ENCODE measurements at places on chromosomes 5 and 9. TPM values are rescaled to one million over a fixed set of nuclear protein-coding genes. Genes with fewer than 3 reads are reported as not detected.
A peak's percentile ranks its signal among the peaks of the same experiment; 100 is the strongest.

The HABP4 gene
- total RNA-seq: 7.5 TPM

GRCh38 chr5:63727583-63727982 is 234.7 kb downstream of the HTR1A start:
- no peak overlapping the region for H3K4me3 ChIP-seq
- H3K27me3 ChIP-seq: no peaks in the 10 kb centered on the region
- H3K27ac ChIP-seq: no peak overlapping the region
- DNase-seq: no peak

DNA sequence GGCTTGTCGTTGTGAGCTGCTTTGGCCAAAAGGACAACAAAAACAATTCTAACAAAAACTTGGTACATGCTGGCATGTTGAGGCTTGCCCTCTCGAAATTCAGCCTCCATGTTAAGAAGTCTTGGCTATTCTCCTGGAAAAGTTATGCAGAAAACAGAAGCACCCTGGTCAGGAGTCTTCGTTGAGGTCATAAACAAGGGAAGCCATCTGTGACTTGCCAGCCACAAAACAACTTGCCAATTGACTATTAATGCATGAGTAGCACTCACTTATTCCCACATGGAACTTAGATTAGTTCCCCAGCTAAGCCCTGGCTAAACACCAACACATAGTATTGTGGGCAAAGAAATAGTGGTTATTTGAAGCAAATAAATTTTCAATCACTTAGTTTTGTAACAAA is 521.0 kb upstream of the CHD1 start:
- H3K4me1 ChIP-seq: no peaks in the 10 kb centered on the region
- no peaks in the 10 kb centered on the region for H3K36me3 ChIP-seq
- no peak overlapping the region for H3K27ac ChIP-seq
- no peak overlapping the region for H3K4me3 ChIP-seq

GRCh38 chr9:81737871-81738507 is 48.6 kb upstream of the TLE1 start:
- H3K36me3 ChIP-seq: no peaks in the 10 kb centered on the region
- no peak overlapping the region for H3K27ac ChIP-seq
- no peak for DNase-seq
- H3K27me3 ChIP-seq: no peaks in the 10 kb centered on the region
- no peak overlapping the region for H3K4me3 ChIP-seq

The ZNF366 gene
- 23.3 TPM for total RNA-seq

The PSD2 gene
- 0.15 TPM for total RNA-seq

The SOWAHA gene
- total RNA-seq: not detected

DNA sequence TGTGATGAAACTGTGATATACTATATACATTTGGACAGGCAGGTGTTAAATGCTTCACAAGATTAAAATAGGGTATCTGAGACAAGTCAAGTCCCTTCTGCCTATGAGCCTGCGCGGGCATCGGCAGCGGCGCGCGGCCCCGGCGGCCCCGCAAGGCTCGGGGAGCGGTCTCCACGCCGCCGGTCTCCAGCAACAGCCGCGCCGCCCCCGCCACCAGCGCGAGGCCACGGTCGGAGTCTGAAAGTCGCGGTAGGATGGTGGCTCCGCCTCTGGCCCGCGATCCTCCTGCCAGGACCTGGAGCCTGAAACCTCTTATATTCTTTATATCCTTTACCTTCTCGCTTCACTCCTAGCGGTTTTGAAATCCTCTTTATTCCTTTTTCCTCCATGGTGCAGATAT is 99.4 kb downstream of the INSL6 start:
- no peak for DNase-seq
- peaks cover 24% of the 10 kb centered on the region for H3K36me3 ChIP-seq
- no peak overlapping the region for H3K27ac ChIP-seq
- H3K4me3 ChIP-seq: no peak overlapping the region
- H3K27me3 ChIP-seq: no peaks in the 10 kb centered on the region

- H3K27me3 ChIP-seq: peaks cover 16% of the 10 kb centered on the region
- no peak for DNase-seq
- H3K4me3 ChIP-seq: peak overlapping the region; percentile 99
- H3K4me1 ChIP-seq: peaks cover 47% of the 10 kb centered on the region
These were observed 2.7 kb downstream of the RPL37 start for GRCh38 chr5:40832345-40832744.

The CEL gene
- total RNA-seq: 4.2 TPM

DNA sequence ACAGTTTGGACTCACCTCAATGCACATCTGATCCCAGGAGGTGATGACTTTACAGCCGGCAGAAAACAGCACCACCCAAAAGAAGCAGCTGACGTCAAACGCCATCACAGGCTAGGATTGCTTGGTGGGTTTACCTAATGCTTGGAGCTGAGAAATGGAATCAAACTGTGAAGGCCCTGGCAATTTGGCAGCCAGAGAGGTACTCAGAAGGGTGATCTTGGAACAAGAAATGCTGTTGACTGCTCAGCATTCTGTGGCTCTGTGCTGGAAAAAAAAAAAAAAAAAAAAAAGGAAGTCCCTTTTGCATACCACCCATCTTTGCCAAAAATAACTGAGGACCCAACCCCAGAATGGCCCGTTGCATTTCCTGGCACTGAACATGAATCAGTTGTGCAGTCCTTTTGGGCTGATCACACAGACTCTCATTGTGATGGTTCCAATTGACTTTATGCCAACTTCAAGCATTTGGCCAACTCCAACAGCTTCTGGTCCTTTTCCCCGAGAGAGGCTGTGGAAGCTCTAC is at the start of gene CD180:
TSS of gene CD180 (minus strand) at position 263 of the 523 bp plus-strand sequence. CDS start at position 105, 158 bp downstream.
- peaks cover 1% of the 10 kb centered on the region for H3K27me3 ChIP-seq
- no peaks in the 10 kb centered on the region for H3K36me3 ChIP-seq
- H3K4me1 ChIP-seq: no peaks in the 10 kb centered on the region
- H3K4me3 ChIP-seq: no peak within 1 kb of the TSS
- no peak within 1 kb of the TSS for H3K27ac ChIP-seq

- no peak overlapping the region for H3K4me3 ChIP-seq
- DNase-seq: no peak
- H3K4me1 ChIP-seq: peaks cover 8% of the 10 kb centered on the region
- H3K27ac ChIP-seq: no peak overlapping the region
- peaks cover 4% of the 10 kb centered on the region for H3K36me3 ChIP-seq
These were observed 6.8 kb upstream of the IRX4 start for GRCh38 chr5:1889321-1890065.

The CDKN2B gene
- total RNA-seq: 1.8 TPM

DNA sequence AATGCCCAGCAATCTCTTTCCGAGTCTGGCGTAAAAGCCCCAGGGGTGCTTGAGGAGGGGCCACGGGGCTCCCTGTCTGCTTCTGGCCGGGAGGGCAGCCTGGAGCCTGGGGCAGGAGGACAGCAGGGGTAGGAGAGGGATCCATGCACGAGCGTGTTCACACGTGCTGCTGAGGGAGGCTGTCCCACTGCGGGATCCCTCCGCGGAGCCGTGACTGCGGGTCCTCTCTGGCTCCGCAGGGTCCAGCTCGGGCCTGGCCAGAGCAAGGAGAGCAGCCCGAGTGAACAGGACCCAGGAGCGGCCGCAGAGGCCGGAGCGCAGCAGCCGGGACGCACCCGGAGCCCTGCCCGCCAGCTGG is 78.4 kb downstream of the ZNF354C start:
- peaks cover 4% of the 10 kb centered on the region for H3K27me3 ChIP-seq
- H3K4me1 ChIP-seq: peaks cover 20% of the 10 kb centered on the region
- no peak overlapping the region for H3K27ac ChIP-seq
- DNase-seq: no peak
- H3K4me3 ChIP-seq: no peak overlapping the region

The PCA3 gene
- 0.62 TPM for total RNA-seq

GRCh38 chr9:97529363-97530076 is 28.1 kb downstream of the TMOD1 start:
- no peak overlapping the region for H3K27ac ChIP-seq
- no peaks in the 10 kb centered on the region for H3K36me3 ChIP-seq
- no peak for DNase-seq

The ST8SIA4 gene
- 30.3 TPM for total RNA-seq

GRCh38 chr5:23257656-23258055 is 249.8 kb upstream of the PRDM9 start:
- H3K4me3 ChIP-seq: no peak overlapping the region
- DNase-seq: no peak
- no peaks in the 10 kb centered on the region for H3K4me1 ChIP-seq
- no peak overlapping the region for H3K27ac ChIP-seq
- no peaks in the 10 kb centered on the region for H3K27me3 ChIP-seq

The ARID3C gene
- total RNA-seq: not detected

The AQP7 gene
- 0.64 TPM for total RNA-seq

GRCh38 chr9:124863371-124863871 is 1.5 kb downstream of the ARPC5L start:
- peaks cover 10% of the 10 kb centered on the region for H3K36me3 ChIP-seq
- H3K27ac ChIP-seq: no peak overlapping the region
- no peak for DNase-seq
- H3K27me3 ChIP-seq: peaks cover 4% of the 10 kb centered on the region
- peak overlapping the region; percentile 22 for H3K4me3 ChIP-seq

The LURAP1L gene
- 0.51 TPM for total RNA-seq

- DNase-seq: no peak
- peaks cover 15% of the 10 kb centered on the region for H3K27me3 ChIP-seq
- H3K27ac ChIP-seq: no peak overlapping the region
- no peak overlapping the region for H3K4me3 ChIP-seq
These were observed 187.6 kb downstream of the DAB2IP start for GRCh38 chr9:121838746-121839669.

DNA sequence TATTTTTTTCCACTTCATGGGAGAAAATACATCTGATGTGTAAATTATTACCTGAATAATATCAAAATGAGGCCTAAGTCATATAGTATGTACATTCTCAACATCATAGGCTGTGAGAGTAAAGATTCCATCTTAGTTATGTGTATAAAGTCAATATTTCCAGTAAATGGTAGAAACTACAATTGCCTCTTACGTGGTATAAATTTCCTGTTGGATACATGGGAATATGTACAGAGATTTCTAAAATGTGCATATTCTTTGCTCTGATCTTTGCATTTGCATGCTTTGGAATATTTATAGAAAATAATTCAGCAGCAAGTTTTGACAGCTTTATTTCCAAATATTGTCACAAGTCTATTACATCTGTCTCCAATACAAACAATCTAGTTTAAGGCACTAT is 78.8 kb downstream of the GABRB2 start:
- H3K27ac ChIP-seq: no peak overlapping the region
- no peak for DNase-seq
- no peak overlapping the region for H3K4me3 ChIP-seq
- H3K4me1 ChIP-seq: no peaks in the 10 kb centered on the region
- no peaks in the 10 kb centered on the region for H3K36me3 ChIP-seq

DNA sequence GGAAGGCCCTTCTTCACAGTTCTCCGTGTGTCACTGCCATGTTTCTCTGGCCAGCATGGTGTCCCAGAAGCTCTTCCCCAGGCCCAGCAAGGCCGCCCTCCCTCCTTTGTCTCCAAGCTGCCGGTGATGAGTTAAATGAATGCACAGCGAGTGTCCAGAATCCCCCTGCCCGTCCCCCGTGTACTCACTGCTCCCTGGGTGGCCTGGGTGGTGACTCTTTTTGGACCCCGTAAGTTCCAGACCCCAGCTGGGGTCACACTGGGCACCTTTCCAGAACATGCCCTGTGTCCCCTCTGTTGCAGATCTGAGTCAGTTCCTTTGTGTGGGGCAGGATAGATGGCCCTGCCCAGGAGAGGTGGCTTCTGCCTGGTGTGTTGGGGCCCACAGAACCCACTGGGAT is 95.0 kb downstream of the MRPL36 start:
- no peak for DNase-seq
- peaks cover 21% of the 10 kb centered on the region for H3K27me3 ChIP-seq
- H3K27ac ChIP-seq: no peak overlapping the region

DNA sequence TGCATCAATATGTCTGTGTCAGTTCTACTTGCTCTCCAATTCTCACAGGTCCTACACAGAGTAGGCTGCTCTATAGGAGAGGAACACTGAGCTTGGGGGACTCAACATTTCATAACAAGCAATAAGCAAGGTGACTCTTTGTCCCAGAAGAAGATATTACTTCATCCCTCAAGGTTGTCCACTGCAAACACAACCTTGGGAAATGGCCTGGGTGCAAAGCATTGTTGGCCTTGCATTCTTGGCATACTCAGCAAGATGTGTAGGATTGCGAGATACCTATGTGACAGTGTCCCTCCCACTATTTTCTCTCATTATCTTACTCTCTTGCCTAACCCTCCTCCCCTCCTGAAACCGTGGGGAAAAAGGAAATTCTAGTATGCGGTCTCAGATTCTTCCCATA is 169.8 kb upstream of the FREM1 start:
- peaks cover 1% of the 10 kb centered on the region for H3K27me3 ChIP-seq
- H3K4me3 ChIP-seq: no peak overlapping the region
- no peaks in the 10 kb centered on the region for H3K36me3 ChIP-seq
- no peaks in the 10 kb centered on the region for H3K4me1 ChIP-seq

DNA sequence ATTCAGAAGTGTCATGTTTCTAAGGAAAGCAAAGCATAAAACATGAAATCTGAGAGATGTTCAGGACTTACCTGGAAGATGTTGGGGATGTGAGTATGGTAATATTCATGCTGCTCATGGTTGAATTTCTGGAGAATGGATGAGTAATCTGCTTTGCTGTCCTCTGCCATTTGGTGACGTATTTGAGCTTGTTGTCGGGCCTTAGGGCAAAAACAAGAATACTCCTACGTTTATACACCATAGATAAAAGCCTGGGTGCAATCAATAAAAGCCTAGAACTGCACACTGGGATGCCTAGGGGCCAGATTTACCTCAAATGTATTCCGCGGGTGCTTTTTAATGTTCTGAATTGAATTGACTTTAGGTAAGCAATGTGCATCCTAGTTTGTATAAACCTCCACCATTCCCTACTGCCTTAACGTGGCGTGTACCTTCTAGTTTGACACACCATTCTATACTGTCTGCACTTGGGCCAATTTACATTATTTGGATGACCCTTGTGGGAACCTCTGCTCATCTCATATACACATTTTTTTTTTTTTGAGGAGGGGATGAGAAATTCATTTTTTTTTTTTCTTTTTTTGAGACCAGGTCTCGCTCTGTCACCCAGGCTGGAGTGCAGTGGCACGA is 94.4 kb downstream of the USP20 start:
- DNase-seq: no peak
- peaks cover 21% of the 10 kb centered on the region for H3K36me3 ChIP-seq
- H3K4me3 ChIP-seq: peak overlapping the region; percentile 63

DNA sequence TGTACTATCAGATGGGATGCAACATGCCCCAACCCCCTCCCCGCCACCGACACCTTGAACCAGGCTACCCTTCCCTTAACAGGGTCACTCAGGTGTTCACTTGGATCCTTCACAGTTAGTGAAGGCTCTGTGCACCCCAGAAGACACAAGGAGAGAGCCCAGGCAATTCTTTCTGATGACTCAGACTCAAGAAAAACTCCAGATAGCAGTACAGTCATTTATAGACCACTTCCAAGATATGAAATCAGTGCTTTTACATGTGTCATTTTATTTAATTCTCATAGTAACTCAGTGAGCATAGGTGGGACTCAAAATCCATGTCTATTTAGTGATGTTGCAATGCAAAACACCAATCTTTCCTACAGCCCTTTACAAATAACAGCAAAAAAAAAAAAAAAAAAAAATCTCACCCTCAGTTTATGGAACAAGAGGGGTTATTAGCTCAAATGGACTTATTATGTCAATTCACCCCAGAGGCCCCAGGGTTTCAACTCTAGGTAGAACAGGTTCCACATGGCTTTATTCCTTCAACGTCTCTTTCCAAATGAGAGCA is 71.9 kb downstream of the FOXD1 start:
- no peak overlapping the region for H3K27ac ChIP-seq
- H3K36me3 ChIP-seq: no peaks in the 10 kb centered on the region
- DNase-seq: no peak
- H3K27me3 ChIP-seq: peaks cover 2% of the 10 kb centered on the region
- no peaks in the 10 kb centered on the region for H3K4me1 ChIP-seq
